ENCODE measurements at places on chromosomes 1 and 21.

- no peak for DNase-seq
These were observed 6.1 kb downstream of the SLC25A44 start for GRCh38 chr1:156200044-156200443.

DNA sequence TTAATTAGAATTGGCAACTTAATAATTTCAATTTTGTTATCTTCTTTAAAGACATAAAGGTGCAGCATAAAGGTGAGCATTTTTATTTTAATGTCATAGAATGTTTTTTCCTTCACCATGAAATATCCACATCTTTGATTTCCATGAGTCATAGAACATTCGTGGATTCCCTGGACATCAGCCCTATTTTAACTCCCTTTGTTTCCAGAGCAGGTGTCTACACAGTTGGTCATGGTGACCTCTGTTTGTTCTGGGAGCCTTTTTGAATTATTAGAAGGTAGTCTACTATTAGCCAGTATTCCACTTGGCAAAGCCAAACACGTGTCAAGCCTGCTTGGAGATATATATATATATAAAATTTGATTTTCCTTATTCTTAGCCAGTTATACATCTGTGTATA lies 572.9 kb downstream of the LTN1 start:
- no peak for DNase-seq

DNA sequence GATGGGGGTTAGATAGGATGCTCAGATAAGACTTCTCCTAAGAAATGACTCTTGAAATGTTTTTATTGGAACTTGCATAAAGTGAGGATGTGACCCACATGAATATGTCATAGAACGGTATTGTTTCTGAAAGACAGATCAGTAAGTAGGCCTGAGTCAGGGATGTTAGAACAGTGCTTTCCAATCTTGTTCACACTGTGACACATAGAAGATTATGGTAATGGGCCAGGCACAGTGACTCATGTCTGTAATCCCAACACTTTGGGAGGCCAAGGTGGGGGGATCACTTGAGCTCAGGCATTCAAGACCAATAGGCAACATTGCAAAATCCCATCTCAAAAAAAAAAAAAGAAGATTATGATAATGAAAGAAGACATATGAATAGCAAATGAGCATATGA lies 32.9 kb downstream of the FMO4 start:
- DNase-seq, result no peak

GRCh38 chr1:114473796-114474195 lies 37.2 kb downstream of the TRIM33 start:
- DNase-seq, result no peak

DNA sequence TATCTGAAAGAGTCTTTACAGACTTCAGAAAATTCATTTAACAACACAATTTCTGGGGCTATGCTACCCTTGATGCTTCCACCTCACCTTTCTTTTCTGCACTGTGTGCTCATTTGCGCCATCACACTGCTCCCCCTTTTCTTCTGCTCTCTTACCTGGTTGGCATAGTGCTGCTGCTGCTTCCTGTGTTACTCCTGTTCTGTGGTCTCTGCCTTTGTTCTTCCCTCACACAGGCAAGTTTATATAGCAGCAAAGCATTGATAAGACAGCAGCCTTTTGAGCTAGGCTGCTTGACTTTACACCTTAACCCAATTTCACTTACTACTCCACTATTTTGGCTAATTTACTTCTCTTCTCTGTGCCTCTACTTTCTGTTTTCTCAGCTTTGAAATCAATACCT lies 18.3 kb downstream of the SGIP1 start:
- DNase-seq, result no peak

GRCh38 chr21:45442276-45442675 lies 37.3 kb downstream of the COL18A1 start:
- DNase-seq, result no peak

GRCh38 chr1:16165073-16165364 lies 9.2 kb upstream of the EPHA2 start:
- no peak for DNase-seq

- no peak for DNase-seq
These were observed 4.8 kb upstream of the HES5 start for GRCh38 chr1:2534687-2535441.

DNA sequence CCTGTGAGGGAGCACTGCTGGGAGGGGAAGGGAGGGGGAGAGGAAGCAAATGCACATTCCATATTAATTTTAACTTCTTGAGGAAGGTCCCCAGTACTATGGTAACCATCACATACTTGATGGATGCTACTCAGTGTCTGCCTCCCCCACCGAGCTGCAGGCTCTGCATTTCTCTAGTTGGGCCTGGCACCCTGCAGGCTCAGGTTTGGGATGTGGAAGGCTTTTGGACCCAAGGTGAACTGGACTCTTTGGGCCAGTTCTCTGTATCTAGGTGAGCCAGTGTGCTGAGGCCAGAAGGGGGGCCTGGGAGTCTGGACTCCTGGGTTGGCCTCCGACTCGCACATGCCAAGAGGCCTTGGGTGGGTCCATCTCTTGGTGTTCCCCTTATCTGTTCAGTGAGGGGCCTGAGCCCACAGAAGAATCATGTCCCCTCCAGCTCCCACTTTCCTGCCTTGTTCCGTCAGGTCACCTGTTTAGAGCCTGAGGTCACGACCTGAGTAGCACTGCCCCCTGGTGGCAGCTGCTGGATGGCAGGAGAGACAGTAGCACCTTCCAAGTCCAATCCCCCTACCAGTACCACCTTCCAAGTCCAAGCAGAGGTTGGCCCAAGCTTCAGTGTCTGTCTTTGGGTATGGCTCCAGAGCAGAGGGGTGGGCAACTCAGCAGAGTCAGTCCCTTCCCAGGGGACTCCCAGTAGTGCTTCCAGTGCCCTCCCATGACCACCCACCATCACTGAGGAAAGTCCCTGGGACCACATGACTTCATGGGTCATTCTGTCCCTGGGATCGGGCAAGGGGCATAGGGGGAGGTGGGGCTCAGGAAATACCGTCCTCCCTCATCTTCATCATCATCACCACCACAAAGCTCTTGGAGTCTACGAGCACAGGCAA lies 241.8 kb downstream of the TRABD2B start:
- DNase-seq, result peak; percentile 37

- no peak for DNase-seq
These were observed 3.4 kb upstream of the LBR start for GRCh38 chr1:225431081-225431863.

DNA sequence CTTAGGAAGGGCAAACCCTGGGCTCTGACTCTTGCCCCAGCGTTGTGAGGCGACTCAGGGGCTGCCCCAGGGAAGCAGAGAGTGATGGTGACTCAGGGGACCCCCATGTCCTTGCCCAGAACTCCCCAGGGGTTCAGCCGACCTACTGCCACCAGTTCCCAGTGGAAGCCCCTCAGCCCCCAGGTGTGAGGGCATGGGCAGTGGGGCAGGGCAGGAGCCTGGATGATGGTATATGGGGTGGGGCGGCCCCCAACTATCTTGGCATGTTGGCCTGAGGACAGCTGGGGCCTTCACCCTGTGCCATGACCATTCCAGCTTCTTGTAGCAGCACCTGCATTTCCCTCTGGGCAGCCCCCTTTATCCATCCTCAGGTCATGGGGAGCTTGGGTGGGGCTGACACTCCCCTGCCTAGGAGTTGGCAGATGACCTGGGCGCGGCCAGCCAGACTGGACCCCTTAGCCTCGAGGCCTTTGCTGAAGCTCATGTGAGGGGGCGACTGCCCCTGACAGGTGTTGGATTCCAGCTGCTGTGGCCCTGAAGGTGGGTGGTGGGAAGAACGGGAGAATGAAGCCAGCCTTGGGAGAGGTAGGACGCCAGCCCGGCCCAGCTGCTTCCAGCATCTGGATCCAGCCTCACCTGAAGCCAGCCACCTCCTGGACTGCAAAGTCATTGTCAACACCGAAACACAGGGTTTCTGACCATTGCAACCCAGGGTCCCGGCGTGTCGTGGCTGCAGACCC lies 1.8 kb upstream of the FNDC10 start:
- DNase-seq, result no peak

DNA sequence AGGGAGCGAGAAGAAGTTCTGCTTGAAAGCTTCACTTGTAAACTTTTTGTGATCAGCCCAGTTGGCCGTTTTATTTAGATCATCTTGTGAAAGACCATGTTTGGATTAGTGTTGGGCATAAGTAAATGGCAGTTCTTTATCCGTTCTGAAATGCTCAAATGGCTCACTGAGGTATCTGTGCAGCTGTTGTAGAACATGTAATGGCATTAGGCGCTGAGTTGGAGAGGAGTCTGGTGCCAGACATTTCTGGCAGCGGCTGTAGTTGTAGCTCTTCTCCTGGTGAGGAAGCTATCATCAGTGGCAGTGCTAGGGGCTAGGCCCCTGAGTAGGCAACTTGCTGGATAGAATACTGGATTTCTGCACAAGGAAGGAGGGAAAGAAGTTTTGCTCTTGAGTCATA lies 321.6 kb downstream of the LMO4 start:
- no peak for DNase-seq

DNA sequence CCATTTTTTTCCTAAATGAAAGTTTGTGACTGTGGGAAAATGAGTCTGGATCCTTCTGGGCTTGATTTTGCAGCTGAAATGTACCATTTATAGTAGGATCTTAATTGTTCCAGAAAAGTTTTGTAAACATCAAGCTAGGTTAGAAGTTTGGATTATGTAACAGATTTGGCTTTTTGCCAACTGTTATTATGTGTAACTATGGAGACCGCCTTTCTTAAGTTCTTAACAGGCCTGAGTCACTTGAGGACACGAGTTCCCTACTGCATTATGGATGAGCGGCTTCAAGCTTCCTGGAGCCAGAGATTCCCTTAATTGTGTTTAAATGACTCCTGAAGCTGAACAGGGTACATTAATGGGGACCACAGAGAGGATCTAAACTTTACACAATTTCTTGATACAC lies 22.2 kb downstream of the SLC25A33 start:
- no peak for DNase-seq

DNA sequence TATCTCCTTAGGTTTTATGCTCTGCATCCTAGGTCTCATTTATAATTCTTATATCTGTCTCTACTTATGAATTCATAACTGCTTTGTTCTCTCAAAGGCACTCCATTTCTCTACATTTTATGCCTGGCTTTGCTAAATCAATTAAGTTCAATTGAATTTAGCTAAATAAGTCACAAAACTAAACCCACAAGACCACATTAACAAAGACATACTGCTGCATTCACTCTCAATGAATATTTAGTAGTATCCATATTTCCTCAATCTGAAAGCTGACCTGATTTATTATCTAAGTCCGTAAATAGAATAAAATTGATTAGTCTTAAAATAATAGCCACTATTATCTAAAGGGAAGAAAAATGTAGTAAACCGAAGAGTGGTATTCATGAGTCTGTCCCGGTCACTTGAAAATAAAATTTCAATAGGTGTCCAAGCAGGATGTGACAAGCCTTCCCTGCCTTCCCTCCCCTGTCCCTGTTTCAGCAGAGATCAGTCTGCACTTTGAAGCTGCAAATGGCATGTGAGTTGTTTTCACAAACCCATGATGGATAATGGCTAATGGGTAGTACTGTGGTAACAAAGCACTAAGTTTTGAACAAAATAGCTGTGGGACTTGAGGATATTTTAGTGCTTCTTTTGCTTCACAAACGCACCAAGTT lies 295.0 kb upstream of the NCAM2 start:
- DNase-seq, result no peak

DNA sequence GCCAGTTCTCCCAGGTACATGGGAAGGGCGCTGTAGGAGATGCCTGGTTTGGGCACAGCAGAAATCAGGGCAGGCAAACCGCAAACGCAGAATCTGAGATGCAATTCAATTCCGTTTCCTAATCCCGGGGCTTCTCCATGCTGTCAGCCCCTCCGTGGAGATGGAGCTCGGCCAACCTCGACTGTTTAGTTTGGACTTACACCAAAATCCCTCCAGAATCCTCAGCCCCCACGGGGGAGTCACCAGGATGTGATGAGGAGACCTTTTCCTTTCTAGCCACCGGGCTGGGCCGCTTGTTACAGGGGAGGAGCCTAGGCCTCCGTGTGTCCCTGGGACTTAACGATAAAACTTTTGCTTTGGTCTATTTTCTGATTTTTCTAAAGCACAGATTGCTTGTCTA lies 7.9 kb downstream of the SLC2A7 start:
- no peak for DNase-seq

DNA sequence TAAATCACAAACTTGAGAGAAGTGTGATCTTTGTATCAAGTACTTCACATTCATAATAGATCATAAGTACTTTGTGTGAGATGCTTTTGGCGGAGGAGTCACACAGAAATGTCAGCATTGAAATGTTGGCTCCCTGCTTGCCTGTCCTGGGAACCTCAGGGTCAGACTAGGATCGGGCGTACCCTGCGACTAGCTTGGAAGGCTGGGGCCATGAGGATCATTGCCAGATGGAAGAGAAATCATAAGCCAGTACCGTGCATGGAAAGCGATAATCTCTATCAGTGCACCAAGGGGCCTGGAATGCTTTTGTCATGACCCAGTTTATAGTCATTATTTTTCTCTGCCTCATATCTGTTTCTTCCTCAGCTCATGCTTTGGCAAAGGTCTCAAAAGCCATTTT lies 35.5 kb downstream of the MTR start:
- no peak for DNase-seq

GRCh38 chr21:17387030-17387617 lies 125.7 kb upstream of the CXADR start:
- peak; percentile 29 for DNase-seq

DNA sequence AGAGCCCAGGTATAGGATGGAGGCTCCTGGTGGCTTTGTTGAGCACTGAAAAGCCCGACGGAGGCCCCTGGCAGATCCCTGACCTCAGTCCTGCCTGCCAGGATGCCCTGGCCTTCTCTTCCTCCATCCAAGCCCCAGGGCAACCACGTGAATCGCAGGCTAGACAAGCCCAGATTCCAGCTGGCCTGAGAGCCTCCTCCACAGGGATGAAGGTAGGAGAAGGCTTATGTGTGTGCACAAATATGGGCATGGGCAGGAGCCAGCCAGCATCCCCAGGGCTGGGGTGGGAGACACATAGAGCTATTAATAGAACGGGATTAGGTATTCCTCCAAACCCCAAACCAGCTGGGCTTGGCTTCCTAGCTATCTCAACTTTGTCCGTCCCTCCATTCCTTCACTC lies 4.0 kb upstream of the EXTL1 start:
- no peak for DNase-seq

- DNase-seq, result no peak
These were observed 24.6 kb downstream of the MAPKAPK2 start for GRCh38 chr1:206709322-206709721.

DNA sequence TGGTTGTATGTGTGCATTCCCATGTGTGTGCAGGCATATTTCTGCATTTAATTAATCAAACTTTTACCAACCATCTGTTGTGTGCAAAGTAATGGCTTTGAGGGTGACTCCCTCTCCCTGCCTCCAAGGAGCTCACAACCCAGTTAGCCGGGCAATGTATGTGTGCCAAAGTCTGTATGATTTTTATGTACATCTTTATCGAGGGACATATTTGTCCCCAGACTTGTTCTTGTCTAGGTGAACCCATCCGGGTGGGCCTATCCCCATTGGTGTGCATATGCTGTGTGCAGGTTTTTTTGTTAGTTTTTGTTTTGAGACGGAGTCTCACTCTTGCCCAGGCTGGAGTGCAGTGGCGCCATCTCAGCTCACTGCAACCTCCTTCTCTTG lies 1.8 kb downstream of the SYTL1 start:
- no peak for DNase-seq

Data from T-helper 9 cell (primary cell).